ENCODE measurements at places on chromosomes 4 and X.

DNA sequence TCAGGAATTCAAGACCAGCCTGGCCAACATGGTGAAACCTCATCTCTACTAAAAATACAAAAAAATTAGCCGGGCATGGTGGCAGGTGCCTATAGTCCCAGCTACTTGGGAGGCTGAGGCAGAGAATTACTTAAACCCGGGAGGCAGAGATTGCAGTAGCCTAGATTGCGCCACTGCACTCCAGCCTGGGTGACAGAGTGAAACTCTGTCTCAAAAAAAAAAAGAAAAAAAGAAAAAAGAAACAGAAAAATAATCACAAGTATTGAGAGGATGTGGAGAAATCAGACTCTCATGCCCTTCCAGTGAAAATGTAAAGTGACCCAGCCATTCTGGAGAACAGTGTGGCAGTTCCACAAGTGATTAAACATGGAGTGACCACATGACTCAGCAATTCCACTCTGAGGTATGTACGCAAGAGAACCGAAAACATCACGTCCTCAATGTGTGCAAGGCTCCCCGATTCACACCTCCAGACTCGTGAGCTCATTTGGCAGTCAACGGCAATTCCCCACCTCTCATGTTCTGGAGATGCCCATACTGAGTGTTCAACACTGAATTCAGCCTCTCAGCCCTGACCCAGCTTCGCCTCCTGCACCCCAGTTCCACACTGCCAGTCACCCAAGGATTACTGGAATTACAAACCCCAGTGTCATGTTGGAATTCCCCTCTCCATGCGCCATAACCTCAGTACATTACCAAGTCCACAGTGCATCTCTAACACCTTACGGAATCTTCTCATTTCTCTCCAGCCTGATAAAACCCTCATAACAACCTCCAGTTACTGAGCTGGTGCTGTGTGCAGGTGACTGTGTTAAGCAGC is 21.1 kb downstream of the ACOX3 start:
- peak; percentile 25 for DNase-seq

- DNase-seq, result no peak
Observed at GRCh38 chrX:96764864-96765263, 80.2 kb downstream of the DIAPH2 start.

- DNase-seq, result no peak
Observed at GRCh38 chrX:50165727-50166126, 35.1 kb downstream of the AKAP4 start.

- DNase-seq, result no peak
Observed at GRCh38 chr4:137739391-137739790, 207.1 kb upstream of the PCDH18 start.

- DNase-seq, result no peak
Observed at GRCh38 chrX:41338436-41338835, 4.5 kb downstream of the DDX3X start.

DNA sequence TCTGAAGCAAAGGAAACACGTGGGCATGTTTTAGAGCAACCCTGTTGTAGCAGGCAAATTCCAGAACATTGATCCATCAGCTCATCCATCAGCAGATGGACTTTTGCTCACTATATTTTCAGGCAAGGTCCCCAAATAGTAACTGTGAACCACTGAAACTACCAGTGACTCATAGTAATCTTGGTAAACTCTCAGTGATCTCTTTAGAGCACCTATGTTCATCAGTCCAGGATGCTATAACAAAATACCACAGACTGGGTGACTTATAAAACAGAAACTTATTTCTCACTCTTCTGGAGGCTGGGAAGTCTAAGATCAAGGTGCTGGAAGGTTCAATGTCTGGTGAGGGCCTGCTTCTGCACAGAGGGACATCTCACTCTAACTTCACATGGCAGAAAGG is 28.9 kb upstream of the BTC start:
- DNase-seq, result no peak

DNA sequence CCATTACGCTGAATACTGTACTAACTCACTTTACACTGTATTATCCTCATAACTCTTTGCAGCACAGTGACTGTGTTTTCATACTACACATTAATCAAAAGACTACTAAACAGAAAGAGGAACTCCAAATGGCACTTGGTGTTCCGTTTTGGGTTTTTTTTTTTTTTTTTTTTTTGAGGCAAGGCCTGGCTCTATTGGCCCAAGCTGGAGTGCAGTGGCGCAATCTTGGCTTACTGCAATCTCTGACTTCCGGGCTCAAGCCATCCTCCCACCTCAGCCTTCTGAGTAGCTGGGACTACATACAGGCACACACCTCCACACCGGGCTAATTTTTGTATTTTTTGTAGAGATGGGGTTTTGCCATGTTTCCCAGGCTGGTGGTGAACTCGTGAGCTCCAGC is 10.7 kb downstream of the KLHL8 start:
- DNase-seq, result peak; percentile 55

DNA sequence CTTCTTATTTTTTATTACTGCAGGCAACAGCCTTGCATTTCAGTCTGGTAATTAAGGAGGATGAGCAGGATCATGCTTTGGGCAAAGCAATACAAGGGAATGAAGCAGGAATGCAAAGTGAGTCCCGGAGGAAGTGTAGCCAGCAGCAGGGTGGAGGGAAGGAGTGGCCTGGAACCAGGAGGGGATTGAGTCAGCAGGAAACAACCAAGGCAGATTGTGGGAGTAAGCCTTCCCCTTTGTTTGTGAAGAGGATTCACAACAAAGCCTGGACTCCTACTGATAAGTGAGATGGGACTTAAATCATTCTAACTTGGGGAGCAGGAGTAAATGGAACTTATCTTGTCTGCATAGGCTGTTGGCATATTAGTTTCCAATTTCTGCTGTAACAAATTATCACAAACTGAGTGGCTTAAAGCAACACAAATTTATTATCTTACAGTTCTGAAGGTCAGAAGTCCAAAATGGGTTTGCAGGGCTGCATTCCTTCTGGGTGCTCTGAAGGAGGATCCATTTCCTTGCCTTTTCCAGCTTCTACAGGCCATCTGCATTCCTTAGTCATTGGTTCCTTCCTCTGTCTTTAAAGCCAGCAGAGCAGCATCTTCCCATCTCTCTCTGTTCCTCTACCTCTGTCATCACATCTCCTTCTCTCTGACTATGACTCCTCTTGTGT is 93.2 kb upstream of the AP1S2 start:
- no peak for DNase-seq

DNA sequence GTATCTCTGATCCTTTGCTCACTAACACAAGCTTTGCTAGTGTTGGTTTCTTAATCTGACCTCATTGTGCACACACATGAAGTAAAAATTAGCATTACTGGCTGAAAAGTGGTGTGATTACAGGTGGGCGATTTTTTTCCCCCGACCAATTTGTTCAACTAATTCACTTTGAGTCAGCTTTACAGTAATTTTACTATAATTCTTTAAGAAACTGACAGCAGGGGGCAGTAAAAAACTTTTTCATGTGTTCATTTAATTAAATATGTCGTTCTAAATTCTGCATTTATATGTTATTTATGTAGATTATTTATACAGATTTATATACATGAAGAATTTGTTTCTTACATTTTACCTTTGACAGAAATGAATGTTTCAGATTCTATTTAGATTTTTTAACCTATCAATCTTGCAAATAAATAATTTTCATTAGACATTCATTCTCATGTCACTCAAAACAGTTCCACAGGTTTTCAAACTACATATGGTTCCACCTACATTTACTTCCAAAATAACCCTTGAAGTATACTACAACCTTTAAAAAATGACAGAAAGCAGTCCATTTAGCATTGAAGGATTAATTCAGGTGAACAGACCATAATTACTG is 17.5 kb downstream of the PALLD start:
- no peak for DNase-seq

GRCh38 chr4:32841217-32841616 is 2121.0 kb downstream of the PCDH7 start:
- no peak for DNase-seq

- DNase-seq, result no peak
Observed at GRCh38 chrX:30224536-30224935, 5.9 kb upstream of the MAGEB3 start.

GRCh38 chr4:151664289-151664688 is 96.5 kb downstream of the GATB start:
- DNase-seq, result no peak

DNA sequence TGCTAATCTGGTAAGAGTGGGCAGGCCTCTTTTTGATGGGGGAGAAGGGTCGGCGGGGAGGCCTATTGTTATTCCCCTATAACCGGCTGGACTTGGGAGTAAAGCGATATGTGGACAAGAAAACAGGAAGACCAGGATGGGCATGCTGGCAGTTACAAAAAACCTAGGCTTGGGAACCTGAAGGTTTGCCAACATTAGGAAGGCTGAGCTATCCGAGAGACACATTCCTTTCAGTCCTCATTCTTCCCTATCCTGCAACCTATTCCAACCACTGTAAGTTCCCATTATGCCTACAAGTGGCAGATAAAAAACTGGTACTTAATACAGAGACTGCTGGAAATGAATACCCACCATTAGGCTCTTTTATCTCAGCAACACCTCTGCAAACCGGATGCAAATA is 32.4 kb upstream of the CT47C1 start:
- DNase-seq, result no peak

GRCh38 chr4:23166407-23166806 is 473.7 kb downstream of the GBA3 start:
- no peak for DNase-seq

DNA sequence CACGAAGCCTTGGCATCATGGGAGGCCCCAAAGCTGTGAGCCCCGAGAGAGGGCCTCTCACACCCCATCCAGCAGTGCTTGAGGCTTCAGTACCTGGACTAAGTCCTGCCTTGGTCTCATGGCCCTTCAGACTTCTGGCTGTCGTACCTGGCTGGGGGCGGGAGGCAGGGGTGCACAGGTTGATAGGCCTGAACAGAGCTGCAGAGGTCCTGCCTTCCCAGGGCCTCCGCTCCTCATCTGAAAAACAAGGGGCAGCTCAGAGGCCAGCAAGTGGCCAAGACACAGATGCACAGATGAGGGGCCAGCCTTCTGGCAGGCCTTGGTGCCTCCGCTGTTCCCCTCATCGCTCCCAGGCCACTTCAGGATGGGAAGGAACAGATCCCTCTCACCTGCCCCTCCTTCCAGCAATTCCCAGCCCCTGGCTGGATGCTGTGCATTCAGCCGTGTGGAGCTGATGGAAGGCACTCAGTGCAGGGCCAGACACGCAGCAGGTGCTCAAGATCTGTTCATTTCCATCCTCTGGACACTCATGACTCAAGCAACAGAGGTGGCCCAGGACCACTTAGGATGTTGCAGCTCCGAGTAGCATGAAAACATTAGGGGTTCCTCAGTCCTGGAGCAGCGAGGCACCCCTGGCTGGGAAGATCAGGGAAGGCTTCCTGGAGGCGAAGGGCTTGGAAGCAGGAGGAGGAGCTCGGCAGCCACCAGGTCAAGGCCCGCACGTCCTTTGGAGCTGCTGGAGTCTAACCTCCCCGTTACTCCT is 1.4 kb downstream of the ZNF185 start:
- DNase-seq, result no peak

GRCh38 chrX:135463937-135464336 is 42.2 kb downstream of the SMIM10L2A start:
- no peak for DNase-seq

DNA sequence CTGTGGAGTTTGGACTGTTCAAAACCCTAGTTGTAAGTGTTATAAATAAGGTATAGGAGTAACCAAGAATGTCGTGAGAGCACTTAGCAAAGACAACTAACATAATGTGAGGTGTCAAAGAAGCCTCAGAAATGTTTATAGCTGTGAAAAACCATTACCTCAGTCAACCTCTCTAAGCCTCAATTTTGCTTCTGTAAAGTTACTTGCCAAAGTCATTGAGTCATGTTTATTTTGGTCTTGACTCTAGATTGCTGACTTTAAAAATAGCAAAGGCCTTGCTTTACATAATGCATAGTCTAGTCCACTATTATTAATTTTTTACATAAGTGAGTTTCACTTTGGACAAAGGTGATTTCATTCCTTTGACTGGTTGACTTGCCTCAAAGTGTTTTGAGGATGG is 257.6 kb upstream of the CXXC4 start:
- DNase-seq, result no peak

- DNase-seq, result no peak
Observed at GRCh38 chr4:99219072-99219471, at the start of gene ADH6. TSS of gene ADH6 (minus strand) at chr4:99219246. CDS start at chr4:99219152, 94 bp downstream.

GRCh38 chrX:120647127-120647526 is 17.3 kb upstream of the C1GALT1C1 start:
- DNase-seq, result no peak

Data from stimulated activated naive CD8-positive, alpha-beta T cell treated with anti-CD3 and anti-CD28 coated beads, Interleukin-15, amount 100 ng/mL, for 72 hours (primary cell).